ENCODE measurements at places on chromosomes 11 and 22.

- DNase-seq, result no peak
Observed at GRCh38 chr11:130278151-130278550, 36.6 kb downstream of the ZBTB44 start.

DNA sequence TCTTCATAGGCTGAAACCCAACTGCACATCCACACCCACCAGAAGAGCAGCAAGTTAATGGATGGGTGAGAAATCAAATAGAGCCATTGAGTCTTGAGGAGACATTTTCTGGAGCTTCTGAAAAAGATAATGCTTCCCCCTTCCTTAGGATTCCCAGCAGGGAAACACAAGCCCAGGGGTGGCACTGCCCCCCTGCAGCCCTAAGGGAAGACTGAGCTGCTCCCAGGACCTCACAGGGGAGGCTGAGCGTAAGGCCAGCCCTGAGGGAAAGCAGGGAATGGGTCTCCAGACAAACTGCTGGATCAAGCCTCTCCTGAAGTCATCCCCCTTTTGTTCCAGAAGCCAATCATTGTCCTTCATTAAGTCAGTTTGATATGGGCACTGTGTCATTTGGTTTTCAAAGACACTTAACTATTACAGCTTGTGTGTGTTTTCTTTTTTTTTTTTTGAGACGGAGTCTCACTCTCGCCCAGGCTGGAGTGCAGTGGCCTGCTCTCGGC, 15.1 kb downstream of the LTO1 start:
- DNase-seq, result no peak

DNA sequence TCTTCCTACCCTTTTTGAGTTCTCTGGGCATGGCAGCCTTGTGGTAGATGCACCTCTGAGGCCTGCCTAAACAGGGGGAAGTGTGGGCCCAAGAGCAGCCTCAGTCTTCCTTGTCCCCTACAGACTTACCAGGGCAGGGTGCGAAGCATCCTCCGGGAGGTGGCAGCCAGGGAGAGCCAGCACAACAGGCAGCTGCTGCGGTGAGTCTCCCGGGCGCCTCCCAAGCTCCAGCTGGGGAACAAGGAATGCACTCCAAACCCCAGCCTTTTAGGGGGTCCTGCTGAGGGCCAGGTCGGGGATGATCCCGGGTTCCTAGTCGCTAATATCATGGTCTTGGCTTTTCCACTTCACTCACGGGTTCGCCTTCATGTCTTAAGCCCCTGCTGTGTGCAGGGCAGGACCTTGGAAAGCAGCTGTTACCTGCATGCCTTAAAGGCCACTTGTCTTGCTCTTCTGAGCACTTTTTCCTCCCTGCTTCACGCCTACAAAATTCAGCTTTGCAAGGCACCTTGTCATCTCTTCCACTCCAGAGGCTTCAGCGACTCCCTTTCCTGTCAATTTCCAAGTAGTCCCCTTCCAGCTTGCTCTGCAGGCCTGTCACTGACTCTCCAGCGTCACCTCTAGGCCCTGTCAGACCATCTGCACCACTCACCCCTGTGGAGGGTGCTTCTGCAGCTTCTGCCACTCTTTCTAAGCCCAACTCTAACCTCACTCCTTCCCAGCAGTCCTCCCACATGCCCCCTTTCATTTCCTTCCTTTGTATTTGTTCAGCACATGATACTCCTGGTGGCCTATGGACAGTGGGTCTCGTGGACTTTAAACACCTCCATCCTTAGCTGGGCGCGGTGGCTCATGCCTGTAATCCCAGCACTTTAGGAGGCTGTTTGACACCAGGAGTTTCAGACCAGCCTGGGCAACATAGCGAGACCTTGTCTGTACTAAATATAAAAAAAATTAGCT, 57.0 kb downstream of the PISD start:
- no peak for DNase-seq

GRCh38 chr11:64453466-64453865, 94.5 kb downstream of the RPS6KA4 start:
- DNase-seq, result no peak

DNA sequence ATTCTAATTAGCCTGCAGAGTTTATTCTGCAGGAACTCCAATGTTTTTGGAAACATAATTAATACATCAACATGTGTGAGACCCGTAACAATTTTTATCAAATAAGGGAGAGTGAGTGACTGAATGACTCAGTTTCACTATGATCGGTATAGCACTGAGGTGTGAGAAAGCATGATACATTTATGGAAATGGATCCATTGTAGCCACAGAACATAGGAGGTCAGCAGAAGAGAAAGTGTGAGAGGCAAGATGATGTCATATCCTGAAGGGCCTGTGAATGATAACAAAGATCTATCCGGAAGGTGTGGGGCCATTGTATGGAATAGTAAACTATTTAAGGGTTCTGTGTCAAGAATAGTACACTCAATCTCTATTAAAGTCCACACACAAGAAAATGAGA, 1406.1 kb upstream of the TENM4 start:
- no peak for DNase-seq
